ENCODE measurements at places on chromosomes 1 and 21. TPM values are rescaled to one million over a fixed set of nuclear protein-coding genes. Genes with fewer than 3 reads are reported as not detected.

The GJA8 gene
- not detected for total RNA-seq

The CFHR1 gene
- 0.23 TPM for total RNA-seq

The CAPN9 gene
- not detected for total RNA-seq

The LCE1E gene
- total RNA-seq, result not detected

The FLG2 gene
- total RNA-seq, result not detected

The TMEM61 gene
- not detected for total RNA-seq

The SLAMF6 gene
- not detected for total RNA-seq

The ILDR2 gene
- total RNA-seq, result 0.08 TPM

The AGMAT gene
- 3.1 TPM for total RNA-seq

The DMAP1 gene
- 52.9 TPM for total RNA-seq

The PCBP3 gene
- total RNA-seq, result not detected

Measured in Panc1 (cell line).